ENCODE measurements at places on chromosomes 5 and 9.
A peak's percentile ranks its signal among the peaks of the same experiment; 100 is the strongest.

GRCh38 chr5:141398608-141399007, 861 bp downstream of the PCDHGB5 start:
- DNase-seq = no peak

DNA sequence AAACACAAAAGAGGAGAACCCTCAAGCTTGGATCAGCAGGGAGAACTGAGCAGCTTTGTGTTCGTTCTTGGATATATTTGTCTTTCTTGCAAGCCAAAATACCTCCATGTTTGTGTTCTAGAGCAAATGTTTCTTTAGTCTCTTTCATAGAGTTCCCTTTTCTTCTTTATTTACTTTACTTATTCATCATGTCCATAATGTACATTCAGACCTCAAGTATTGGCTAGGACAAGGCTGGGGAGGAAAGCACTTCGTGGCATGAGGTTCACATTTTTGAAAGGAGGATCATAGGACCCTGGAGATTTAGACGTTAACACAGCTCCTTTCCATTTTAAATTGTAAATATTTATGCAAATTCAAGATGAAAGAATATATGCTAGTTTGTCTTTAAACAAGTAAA, 590.2 kb upstream of the MEF2C start:
- DNase-seq = no peak

- DNase-seq = no peak
These were observed 10.2 kb upstream of the CEP72 start for GRCh38 chr5:601771-602465.

GRCh38 chr5:103258957-103259704, 568 bp downstream of the MACIR start:
- DNase-seq = peak; percentile 81

DNA sequence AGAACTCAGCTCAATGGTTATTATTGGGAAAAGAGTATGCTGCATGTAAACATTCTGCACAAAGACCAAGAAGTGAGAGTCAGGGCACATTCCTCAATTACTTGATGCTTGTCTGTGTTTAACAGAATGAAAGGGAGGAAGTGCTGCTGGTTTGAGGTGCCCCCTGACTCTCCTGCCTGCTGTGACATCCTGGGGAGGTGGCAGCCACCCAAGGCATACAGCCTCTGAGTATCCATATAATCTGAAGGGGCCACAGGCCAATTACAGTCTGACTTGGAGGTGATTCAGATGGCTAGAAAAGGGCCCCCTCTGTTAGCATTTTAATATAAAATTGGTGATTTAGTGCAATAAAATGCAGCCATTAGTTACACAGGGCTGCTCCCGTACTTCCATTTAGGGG, 313.8 kb downstream of the ASTN2 start:
- DNase-seq = no peak

DNA sequence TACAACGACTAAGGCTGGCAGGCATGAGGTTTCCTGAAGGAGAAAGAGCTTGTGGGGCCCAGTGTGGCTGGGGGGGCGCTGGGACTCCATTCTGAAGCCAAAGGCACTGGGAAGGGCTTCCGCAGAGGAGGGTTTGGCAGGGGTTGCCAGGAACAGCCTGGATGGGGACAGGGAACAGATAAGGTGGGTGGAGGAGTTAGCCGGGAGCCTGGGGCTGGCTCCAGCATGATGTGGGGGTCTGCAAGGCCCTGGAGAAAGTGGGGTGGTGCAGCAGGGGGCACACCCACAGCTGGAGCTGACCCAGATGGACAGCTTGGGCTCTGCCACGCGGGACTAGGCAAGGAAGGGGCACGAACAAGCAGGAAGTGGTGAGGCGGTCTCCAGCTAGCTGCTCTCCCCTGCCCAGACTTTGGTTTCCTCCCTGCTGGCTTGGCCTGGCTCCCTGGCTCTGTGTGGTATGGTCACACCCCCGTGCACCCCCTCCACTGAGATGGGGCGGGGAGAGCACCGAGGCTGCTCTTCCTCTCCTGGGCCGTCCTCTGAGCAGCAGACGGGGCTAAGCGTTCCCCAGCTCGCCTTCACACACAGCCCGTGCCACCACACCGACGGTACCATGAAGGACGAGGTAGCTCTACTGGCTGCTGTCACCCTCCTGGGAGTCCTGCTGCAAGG, at the start of gene LTC4S:
LTC4S (plus strand) TSS at position 519 of the 672 bp plus-strand sequence; CDS start at position 614, 95 bp downstream.
- DNase-seq = no peak

- no peak for DNase-seq
These were observed 8.2 kb downstream of the PRRX2 start for GRCh38 chr9:129673602-129674001.

DNA sequence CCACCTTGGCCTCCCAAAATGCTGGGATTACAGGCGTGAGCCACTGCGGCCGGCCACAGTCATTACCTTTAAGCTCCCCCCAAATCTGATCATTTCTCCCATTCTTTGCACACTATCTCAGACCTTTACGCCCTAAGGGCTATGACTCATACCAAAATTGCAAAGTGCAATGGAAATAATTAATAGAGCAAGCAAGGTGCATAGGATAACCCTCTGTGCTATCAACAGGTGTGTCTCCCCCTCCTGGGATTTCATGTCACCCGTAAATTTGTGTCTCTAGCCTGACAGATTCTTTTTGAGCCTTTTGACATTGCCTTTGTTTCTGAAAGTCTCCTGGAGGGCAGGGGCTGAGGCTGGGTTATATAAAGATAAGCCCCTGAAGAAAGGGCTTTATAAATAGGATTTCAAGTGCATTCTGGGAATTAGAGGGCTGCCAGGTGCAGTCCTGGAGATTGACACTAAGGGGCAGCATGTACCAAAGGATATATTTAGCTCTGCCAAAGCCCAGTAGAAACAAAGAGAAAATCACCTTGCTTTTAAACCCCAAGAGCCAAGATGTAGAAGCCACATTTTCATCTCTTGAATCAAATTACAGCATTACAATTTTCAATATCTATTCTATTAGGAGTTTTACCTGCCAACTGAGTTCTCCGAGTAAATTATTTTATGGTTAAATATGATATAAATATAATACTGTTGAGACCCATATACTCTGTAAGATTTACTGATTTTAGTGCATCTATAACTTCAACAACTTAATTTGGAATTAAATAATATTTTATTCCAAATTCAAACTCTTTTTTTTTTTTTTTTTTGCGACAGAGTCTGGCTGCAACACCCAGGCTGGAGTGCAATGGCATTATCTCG, 18.2 kb downstream of the S100Z start:
- DNase-seq = peak; percentile 79

DNA sequence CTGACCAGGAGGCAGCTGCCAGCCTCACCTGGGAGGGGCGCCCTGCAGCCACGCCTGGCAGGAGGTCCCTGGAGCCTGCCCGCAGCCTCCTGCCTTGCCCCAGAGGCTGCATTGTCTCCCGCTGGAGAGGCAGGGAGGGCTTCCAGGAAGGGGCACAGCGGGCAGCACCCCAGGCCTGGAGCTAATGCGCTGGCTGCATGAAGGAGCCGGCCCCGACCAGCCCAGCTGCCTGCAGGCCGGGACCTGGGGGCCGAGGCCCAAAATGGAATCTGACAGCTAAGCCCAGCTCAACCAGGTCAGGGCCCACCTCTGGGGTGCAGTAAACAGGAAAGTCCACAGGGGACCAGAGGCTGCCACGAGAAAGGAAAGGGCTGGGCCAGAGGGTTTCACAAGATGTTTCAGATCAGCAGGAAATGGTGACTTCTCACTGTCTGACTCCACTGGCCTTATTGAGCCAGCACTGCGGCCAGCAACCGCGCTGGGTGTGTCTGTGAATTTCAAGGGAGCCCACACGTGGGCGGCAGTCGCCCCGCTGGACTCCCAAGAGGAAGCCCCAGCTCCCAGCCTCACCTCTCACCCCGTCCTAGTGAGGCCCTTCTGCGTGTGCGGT, 18.6 kb upstream of the NOTCH1 start:
- DNase-seq = no peak

GRCh38 chr5:133471699-133472098, 140.6 kb downstream of the FSTL4 start:
- DNase-seq = no peak

GRCh38 chr5:171271798-171272197, 37.2 kb upstream of the TLX3 start:
- DNase-seq = no peak

DNA sequence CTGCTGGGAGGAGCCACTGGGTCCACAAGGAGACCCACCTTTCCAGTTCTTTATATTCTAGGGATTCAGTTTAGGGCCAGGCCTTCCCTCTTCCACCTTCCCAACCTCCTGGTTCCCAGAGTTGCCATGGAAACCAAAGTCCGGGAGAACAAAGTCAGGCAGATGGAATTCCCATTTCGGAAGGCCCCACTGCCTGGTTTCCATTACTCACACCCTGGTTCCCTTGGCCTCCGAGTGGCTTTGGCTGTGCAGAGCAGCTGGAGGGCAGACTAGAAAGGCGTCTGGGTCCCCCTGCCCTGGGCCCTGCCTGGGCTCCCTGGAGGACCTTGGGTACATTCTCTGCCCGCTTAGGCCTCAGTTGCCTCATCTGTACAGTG, 136.1 kb downstream of the RGS3 start:
- no peak for DNase-seq

GRCh38 chr5:73298251-73298771, 125.3 kb downstream of the TMEM174 start:
- DNase-seq = no peak

- DNase-seq = no peak
These were observed 63.5 kb upstream of the RAD23B start for GRCh38 chr9:107219486-107220077.

Data from A549 (cell line).